ENCODE measurements at places on chromosomes 12 and 14.

GRCh38 chr12:64674367-64674922 lies 64.2 kb downstream of the RASSF3 start:
- no peak for DNase-seq

GRCh38 chr12:45368841-45369489 lies 153.1 kb downstream of the ANO6 start:
- peak; percentile 84 for DNase-seq

- DNase-seq, result no peak
These were observed 499.7 kb downstream of the EGLN3 start for GRCh38 chr14:33451211-33451610.

DNA sequence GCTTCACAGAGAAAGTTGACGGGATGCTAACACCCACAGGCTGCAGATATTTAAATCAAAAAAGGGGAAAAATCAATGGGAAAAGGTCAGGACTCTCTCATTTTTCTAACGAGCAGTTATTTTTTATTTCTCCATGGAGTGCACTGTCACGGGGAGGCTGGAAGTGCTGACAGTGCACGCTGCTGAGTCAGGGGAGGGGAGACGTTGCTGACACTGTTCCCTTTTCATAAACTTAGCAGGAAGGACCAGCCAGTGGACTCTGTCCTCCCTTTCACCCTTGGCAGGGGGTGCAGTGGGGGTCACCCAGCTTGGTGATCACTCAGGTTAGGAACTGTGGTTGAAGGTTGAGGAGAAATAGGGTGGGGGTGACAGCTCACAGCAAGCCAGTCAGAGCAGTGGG lies 65.6 kb upstream of the FUT8 start:
- no peak for DNase-seq

GRCh38 chr14:67837011-67837624 lies 17.5 kb downstream of the RAD51B start:
- DNase-seq, result peak; percentile 85

- DNase-seq, result no peak
These were observed 3.1 kb upstream of the NFATC4 start for GRCh38 chr14:24364841-24365240.

- no peak for DNase-seq
These were observed 5.8 kb upstream of the TNFRSF1A start for GRCh38 chr12:6347367-6348338.

DNA sequence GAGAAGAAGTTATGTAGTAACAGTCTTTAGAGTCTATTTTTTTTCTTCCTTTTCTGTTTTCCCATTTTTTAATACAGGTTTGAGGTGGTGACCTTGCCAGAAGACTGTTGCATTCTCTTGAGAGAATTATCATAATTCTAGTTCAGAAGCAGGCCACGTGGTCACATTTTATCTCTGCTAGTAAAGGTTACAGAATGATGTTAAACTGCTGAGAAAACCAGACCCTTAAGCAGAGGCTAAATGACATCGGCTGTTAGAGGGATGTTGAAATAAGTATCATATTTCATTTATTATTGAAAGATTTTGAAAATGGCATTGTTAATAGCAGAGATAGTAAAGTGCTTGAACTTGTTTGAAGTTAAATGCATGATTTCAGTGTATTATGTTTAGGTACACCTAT lies 49.2 kb downstream of the BRMS1L start:
- DNase-seq, result no peak

DNA sequence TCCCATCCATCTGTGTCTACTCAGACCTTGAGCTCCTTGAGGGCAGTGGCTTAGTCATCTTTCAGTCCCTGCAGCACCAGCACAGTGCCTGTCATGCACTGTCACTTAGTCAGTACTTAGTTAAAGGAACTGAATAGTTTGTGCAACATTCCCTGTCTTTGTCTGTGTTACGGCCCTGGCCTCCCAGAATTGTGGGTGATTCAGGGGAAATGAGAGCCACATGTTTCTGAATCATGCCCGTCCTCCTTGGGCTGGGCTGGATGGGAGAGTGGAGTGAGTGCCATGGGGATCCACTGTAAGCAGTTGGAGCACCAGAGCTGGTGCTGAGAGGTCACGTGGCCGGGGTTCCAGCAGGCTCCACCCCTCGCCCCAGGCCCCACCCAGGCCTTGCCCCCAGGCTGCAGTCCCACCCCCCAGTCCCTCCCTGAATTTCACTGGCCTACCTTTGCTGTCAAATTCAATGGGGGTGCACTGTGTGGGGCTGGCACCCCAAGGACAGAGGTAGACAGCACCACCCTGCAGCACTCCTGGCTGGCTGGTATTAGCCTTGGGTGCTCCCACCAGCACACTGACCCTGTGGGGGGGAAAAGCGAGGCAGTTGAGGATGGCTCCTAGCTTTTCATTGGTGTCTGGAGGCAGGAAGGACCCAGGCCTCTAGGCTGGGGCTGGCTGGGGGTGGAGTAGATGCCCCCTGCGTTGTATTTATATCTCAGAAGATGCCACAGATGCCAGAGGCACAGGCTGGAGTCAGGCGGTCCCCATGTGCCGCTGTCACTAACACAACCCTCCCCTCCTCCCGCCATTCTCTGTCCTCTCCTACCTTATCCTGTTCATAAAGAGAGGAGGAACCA lies 7.5 kb downstream of the ITGA5 start:
- DNase-seq, result peak; percentile 97

DNA sequence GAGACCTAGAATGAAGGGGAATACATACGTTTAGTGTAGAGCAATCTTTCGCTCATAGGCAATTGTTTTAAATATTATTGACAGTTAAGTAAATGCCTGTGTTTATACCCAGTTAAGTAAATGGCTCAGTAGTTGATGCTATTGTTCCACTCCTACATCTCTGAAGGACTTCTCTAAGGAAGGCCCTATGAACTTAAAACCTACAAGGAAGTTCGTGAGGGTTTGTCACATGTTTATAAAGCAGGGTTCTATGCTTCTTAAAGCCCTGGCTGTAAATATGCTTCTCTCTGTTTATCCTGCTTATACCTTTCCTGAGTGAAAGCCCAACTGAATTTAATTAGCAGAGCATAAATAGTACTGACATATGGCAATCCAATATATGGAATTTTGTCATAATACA lies 282.1 kb upstream of the NPAS3 start:
- DNase-seq, result peak; percentile 28

DNA sequence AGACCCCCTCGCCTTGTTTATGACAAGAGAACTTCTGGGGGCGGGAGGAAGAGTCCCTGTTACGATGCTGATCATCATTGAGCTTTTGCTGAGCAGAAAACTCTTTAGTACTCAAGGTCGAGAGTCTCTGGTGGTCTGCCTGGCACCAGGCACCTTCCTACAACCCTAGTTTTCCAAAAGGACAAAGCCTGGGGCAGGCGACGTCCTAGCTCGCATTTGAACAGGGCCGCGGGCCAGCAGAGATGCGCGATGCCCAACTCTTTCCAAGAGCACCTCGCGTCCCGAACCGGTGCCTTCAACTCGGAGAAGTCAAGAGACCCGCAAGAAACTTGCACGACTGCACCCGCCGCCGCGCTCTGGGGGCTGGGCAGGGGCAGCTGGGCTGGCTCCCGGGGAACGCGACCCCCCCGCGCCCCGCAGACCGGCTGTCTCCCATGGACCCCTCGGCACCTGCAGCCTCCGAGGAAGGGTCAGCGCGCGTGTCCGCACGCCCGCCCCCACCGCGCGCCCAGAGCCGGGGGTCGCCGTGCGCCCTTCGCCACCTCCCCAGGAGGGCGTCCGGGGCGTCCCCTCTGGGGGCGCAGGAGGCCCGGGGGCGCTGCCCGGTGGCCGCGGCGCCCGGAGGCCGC lies 377 bp upstream of the BCL7A start:
- peak; percentile 34 for DNase-seq

GRCh38 chr12:105992849-105993740 lies 145.7 kb downstream of the NUAK1 start:
- DNase-seq, result peak; percentile 79

DNA sequence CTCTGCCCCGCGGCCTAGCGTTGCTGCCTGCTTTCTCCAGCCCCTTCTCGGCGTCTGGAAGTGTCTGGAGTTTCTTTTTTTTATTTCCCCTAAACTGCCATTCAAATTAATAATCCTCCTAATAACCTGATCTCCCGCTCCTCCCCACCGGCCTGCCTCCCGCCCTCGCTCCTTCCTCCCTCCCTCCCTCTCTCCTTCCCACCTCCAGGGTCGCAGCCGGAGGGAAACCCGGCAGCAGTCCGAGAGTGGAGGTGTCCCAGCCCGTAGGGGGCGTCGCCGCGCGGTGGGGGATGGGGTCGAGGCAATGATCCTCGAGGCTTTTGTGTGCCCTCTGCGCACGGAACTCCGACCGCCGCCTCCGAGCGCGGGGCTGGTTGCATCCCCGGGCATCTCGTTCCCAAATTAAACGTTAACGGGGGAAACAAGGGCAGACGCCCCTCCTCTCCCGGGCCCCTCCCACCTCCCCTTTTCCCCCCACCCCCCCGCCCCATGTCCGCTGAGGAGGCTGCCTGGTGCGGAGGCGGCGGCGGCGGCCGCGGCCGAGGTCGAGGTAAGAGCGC lies 1.0 kb upstream of the SOCS2 start:
- DNase-seq, result peak; percentile 59

DNA sequence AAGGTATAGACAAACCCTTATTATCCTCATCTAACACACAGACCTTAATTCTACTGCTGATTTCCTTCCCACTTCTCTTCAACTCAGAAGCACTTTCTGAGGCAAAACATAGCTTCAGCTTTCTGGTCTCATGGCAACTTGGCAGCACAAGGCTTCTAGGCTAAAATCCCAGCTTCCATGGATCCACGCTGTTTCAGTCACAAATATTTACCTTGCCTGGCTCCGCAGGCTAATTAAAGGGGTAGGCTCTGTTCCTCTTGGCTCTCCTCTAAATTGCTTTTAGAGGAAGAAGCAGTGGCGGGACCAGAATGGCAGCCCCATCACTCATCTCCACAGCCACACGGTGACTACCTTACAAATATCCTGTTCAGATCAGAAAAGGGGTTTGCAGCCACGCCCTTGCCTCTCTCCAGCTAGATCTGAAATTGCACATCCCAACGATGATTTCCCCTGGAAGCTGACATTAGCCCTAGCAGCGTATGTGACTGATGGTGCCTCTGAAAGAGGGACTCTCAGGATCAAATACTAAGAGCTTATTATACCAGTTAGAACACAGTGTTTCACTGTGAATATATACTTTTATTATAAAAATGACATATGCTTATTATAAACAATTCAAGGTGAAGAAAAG lies 221.5 kb upstream of the NUDT4 start:
- DNase-seq, result no peak

GRCh38 chr12:114287821-114288525 lies 118.0 kb downstream of the TBX5 start:
- no peak for DNase-seq

DNA sequence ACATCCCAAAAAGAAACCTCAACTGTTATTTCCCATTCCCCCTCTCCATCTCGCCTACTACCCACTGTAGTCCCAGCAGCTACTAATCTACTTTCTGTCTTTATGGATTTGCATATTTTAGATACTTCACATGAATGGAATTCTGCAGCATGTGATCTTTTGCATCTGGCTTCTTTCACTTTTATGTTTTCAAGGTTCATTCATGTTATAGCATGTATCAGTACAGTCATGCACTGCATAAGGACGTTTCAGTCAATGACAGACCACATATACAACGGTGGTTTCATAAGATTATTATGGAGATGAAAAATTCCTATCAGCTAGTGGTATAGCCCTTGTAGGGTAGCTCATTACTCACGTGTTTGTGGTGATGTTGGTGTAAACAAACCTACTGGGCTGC lies 24.5 kb downstream of the PCNX4 start:
- peak; percentile 75 for DNase-seq

GRCh38 chr12:13085968-13086686 lies 17.3 kb downstream of the GSG1 start:
- no peak for DNase-seq

DNA sequence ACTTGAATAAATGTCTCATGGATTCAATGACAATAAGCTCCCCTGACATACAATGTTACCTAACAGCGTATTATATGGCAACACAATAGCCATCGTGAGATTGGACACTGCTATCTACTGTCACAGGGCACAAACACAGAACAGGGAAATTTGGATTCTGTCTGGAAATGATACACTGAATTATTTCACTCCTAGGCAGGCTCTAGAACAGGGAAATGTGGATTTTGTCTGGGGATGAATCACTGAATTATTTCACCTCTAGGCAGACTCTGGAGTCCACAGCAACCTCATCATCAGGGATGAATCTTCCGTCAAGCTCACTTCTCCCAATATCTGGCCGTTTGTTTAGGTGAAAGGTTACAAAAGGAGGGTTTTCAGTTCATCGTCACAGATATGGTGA lies 288.8 kb downstream of the TMEM132D start:
- no peak for DNase-seq

- DNase-seq, result no peak
These were observed 43.0 kb downstream of the PPM1H start for GRCh38 chr12:62891805-62892549.

DNA sequence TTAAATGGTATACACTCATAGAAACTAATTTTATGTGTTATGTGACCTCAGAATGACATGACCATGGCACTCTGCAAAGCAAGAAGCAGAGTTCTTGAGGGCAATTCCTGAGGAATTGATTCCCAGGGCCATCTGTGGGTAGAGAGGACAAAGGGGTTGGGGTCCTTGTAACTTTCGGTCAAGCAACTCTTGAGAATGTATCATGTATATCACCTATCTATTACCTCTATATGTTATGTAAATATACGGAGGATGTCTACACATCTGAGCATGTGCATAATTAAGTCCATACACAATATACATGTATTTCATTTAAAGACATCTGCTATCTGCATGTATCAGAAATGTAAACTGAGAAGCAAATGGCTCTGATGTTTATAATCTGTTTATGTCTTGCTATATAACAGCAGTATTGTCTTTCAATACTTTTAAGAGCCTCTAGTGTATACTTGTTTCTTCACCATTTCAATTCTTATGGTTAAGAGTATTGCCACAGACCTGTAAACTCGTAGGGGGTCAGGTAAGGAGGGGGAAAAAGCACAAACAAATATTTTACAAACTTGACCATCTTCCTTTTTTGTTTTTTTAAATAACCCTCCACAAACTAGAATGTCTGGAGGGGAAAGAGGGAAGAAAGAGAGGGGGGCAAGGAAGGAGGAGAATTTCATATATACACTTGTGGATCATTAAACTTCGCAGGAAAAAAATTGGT lies 4.5 kb downstream of the FOXA1 start:
- DNase-seq, result peak; percentile 3

DNA sequence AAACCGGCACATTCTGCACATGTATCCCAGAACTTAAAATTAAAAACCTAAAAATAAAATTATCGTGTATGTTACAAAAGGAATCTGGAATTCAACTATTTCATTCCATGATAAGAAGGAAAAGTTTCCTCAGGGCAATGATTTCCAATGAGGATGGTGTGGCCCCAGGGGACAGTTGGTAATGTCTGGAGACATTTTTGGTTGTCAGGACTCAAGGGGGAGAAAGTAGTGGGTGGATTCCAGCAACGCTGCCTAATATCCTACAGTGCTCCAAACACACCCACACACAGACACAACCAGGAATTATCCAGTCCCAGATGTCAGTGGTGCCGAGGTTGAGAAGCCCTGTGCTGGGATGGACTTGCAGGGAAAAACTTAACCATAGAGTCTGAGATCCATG lies 228.3 kb downstream of the TMEM132D start:
- no peak for DNase-seq

Measured in mesenchymal stem cell (in vitro differentiated cells and primary cell).